ENCODE measurements at places on chromosomes 3 and 15. TPM values are rescaled to one million over a fixed set of nuclear protein-coding genes. Genes with fewer than 3 reads are reported as not detected.

CHL1 gene
- 69.0 TPM for total RNA-seq

SCN11A gene
- total RNA-seq, result 2.3 TPM

CYP8B1 gene
- not detected for total RNA-seq

TEX55 gene
- total RNA-seq, result not detected

INSYN1 gene
- total RNA-seq, result 14.8 TPM

ACKR4 gene
- total RNA-seq, result 6.6 TPM

MUC20 gene
- 11.5 TPM for total RNA-seq

ESYT3 gene
- 5.8 TPM for total RNA-seq

GPR62 gene
- 0.41 TPM for total RNA-seq

SPINK8 gene
- total RNA-seq, result not detected

MAPKAPK3 gene
- total RNA-seq, result 42.0 TPM

SLC35G2 gene
- 4.2 TPM for total RNA-seq

VPS33B gene
- 11.0 TPM for total RNA-seq

PRSS50 gene
- total RNA-seq, result not detected

KIF23 gene
- total RNA-seq, result 19.5 TPM

KLHL40 gene
- 159 TPM for total RNA-seq

RHCG gene
- 70.4 TPM for total RNA-seq

PSTPIP1 gene
- 5.3 TPM for total RNA-seq

GRAMD1C gene
- 7.3 TPM for total RNA-seq

ABI3BP gene
- total RNA-seq, result 88.9 TPM

TTLL13 gene
- not detected for total RNA-seq

BFSP2 gene
- total RNA-seq, result not detected

NTRK3 gene
- total RNA-seq, result 14.7 TPM

LDHAL6B gene
- total RNA-seq, result not detected

GOLGA6A gene
- total RNA-seq, result not detected

CFAP100 gene
- not detected for total RNA-seq

TUSC7 gene
- total RNA-seq, result not detected

Data from tongue (tissue), 3 donors.